ENCODE measurements at places on chromosomes 4 and X.
A peak's percentile ranks its signal among the peaks of the same experiment; 100 is the strongest.

DNA sequence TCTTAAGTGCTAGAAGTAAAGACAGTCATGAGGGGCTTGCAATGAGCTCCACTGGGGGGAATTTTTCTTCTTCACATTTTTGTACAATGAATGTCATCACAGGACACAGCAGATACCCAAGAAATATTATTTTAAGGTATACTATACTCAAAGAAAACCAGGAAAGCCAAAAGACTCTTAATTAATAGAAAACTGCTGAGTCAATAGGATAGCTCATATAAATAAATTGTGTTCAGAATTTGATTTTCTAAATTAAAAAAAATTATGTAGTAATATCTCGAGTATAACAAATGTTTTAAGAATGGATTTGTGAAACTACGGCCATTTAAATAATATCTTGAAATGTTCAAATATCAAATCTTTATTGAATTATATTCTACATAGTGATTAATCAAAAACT is 25.7 kb upstream of the CXCL8 start:
- DNase-seq, result no peak

DNA sequence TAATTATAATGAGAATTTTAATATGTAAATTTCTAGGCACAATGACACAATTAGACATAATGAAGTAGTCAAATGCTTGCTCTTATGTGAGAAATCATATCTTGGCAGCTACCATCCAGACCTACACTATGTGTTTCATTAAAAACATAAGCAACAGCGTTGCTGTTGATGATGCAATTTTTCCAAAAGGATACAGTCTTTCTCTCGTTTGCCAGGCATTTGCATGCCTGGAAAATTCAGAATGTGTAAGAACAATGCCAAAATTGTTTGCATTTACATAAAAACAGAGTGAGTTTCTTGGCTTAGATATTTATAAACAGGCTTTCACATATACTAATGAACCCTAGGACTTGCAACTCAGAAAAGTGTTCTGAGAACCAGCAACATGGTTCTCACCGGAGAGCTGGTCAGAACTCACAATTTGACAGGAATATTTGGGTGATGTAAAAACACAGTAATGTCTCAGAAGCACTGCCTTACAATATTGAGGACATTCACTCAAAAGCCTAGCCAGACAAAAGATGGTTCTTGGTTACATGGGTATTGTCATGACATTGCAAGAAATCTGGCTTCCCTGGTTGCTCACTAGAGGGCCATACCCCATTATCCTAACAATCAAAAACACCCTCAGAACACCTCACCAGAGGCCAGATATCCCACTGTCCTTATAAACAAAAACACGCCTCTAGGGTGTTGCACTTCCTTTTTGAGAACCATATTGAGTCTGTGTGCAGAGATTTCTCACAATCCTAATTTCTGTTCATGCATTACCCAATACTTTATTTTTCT is 1029.0 kb upstream of the AGA start:
- DNase-seq, result no peak

DNA sequence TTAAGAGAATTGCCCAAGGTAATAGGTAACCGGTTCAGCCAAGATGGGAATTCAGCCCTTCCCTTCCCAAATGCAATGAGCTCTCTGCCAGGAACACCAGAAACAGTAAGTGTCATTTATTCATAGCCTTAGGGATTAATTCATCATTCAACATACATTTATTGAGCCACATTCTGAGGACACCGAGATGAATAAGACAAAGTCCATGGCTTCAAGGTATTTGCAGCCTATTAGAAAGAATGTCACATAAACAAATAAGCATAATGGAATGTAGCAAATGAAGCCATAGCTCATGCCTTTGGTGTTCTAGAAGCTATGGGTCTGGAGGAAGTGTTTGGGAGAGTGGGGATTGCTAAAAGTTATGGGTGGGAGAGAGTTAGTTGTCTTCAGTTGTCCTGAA is 6.3 kb upstream of the TAB3 start:
- DNase-seq, result no peak

DNA sequence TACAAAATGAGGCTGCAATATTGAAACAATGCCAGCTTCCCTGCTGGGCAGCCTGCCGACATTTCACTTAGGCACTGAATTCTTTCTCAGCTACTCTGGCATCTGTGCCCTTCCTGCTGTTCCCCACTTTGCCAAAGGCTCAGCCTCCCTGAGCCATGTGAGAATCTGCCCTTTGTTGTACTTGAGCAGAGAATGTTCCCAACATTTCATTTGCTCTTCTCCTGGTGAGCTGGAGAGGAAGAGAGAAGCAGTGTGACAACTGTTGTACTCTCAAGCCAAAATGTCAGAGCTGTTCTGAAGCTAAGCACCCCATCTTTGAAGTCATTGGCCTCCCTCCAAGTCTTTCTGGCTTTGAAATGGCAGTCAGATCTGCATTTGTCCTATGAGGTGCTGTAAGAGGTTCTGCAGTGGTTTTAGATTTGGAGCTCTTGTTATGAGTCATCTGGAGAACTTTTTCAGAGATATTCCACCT is 32.5 kb downstream of the LANCL3 start:
- DNase-seq, result no peak

GRCh38 chr4:183770906-183771305 is 111.8 kb downstream of the TRAPPC11 start:
- DNase-seq, result no peak

- no peak for DNase-seq
Observed at GRCh38 chr4:122012735-122013134, 60.9 kb upstream of the TRPC3 start.

DNA sequence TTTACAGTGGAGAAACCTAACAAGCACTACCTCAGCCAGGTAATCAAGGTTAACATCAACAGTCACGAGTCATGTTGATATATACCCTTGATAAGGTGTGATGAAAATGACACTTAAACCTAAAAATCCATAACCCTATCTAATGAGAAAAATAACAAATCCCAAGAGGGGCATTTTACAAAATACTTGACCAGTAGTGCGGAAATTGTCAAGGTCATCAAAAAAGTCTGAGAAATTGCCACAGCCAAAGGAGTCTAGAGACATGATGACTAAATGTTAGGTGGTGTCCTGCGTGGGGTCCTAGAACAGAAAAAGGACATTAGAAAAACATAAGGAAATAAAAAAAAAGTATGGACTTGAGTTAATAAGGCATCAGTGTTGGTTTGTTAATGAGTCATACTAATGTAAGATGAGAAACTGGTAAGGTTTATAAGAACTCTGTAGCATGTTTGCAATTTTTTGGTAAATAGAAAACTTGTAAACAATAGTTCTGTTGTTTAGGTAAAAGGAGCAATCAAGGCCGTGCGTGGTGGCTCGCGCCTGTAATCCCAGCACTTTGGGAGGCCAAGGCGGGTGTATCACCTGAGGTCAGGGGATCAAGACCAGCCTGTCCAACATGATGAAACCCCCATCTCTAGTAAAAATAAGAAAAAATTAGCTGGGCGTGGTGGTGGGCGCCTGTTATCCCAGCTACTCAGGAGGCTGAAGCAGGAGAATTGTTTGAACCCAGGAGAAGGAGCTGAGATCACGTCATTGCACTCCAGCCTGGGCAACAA is 2.9 kb downstream of the RPL36A start:
- no peak for DNase-seq

DNA sequence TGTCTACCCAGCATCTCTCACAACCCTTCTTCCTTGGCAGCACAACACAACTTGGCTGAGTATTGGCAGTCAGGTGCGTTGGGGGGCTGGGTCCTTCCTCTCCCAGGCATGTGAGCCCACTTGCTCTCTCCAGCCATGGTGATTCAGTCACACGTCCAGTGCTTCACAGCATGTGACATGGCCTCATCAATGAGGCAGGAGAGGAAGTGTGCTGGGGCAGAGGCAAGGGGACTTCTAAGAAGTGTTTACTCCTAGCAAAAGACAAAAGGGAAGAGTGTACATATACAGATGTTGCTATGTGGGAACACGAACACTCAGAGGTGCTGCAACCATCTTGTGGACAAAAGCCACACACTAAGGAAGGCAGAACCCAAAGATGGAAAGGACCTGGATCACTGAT is 380.8 kb downstream of the FBXW7 start:
- DNase-seq, result no peak

- DNase-seq, result no peak
Observed at GRCh38 chr4:86993909-86994681, 59.3 kb downstream of the AFF1 start.

- DNase-seq, result no peak
Observed at GRCh38 chr4:186881521-186882220, 158.0 kb upstream of the FAT1 start.

GRCh38 chrX:133005042-133005441 is 46.6 kb upstream of the HS6ST2 start:
- DNase-seq, result no peak

GRCh38 chr4:25936696-25937095 is 22.7 kb downstream of the SMIM20 start:
- DNase-seq, result no peak

- no peak for DNase-seq
Observed at GRCh38 chr4:185700048-185700447, 111.9 kb downstream of the SORBS2 start.

- DNase-seq, result peak; percentile 25
Observed at GRCh38 chrX:46676399-46677356, 82.2 kb downstream of the SLC9A7 start.

DNA sequence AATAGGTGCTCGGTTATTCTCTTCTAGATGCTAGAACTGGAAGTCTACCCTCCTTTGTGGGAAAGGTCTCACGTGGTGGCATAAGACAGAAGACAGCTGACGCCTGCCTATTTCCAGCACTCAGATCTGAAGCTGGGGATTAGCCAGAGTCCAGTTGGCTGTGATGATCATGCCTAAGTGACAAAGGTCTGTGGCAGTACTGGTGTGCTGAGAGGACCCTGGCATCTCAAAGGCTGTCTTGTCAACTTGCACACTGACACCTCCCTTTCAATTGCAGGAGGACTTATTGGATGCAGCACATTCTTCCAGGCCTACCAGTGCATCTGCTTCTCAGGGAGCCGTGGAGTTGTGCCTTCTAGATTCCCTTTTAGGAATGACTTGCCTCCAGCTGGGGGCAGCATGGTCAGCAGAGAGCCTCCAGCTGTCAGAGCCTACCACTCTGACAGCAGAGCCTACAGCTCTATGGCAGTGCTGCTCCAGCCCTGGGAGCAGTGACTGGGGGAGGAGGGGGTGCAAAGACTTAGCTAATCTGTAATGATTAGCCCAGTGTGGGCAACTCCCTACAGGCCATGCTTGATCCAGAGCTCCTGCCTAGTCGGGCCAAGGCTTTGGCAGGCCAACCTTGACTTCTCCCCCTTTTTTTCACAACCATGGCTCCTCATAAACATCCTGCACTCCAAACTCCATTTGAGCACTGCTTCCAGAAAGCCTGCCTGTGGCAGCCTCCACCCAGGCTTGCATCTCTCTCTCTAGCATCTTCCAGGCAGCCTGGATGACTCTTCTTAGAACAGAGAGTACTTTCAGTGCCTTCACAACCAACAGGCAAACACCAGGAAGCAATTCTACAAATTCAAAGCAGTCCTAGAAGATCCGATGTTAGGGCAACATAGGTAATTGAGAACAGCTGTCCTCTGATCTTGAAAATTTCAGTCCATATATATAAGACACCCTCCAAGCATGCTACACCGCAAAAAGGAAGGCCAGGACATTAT is 13.8 kb upstream of the FGFBP2 start:
- DNase-seq, result no peak

GRCh38 chrX:38335382-38335781 is 8.1 kb upstream of the RPGR start:
- no peak for DNase-seq

- peak; percentile 5 for DNase-seq
Observed at GRCh38 chr4:172740434-172740833, 428.2 kb upstream of the GALNT7 start.

Data from activated CD4-positive, alpha-beta T cell treated with anti-CD3 and anti-CD28 coated beads, Interleukin-2, amount 50 U/mL, for 16 hours (primary cell).